ENCODE measurements at places on chromosomes 1 and 21. TPM values are rescaled to one million over a fixed set of nuclear protein-coding genes. Genes with fewer than 3 reads are reported as not detected.

UBASH3A gene
- total RNA-seq: 0.67 TPM

C1QB gene
- total RNA-seq: 150 TPM

PAPPA2 gene
- total RNA-seq: 1.5 TPM

TENT5C gene
- 30.7 TPM for total RNA-seq

RIPPLY3 gene
- total RNA-seq: 0.11 TPM

ACTA1 gene
- total RNA-seq: not detected

RAB42 gene
- 3.0 TPM for total RNA-seq

TEX50 gene
- total RNA-seq: not detected

COL11A1 gene
- total RNA-seq: 0.34 TPM

DNA sequence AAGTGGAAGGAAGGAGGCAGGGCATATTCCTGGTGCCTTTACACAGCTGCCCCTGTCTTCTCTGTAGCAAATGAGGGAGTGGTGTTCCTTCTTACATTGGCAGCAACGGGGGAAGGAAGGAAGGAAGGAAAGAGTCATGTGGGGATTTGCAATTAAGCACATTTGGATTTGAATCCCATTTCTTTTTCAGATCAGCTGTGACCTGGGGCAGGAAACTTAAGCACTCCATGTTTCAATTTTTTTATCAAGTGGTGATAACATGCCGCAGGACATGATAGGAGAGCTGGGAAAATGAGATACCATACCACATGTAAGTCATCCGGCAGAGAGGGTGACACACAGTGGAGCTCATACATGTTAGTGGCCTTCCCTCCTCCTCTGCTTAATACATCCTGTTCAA lies 186.8 kb downstream of the APP start:
- no peak for DNase-seq

GRCh38 chr1:97877307-97877706 lies 43.5 kb downstream of the DPYD start:
- DNase-seq: no peak

DNA sequence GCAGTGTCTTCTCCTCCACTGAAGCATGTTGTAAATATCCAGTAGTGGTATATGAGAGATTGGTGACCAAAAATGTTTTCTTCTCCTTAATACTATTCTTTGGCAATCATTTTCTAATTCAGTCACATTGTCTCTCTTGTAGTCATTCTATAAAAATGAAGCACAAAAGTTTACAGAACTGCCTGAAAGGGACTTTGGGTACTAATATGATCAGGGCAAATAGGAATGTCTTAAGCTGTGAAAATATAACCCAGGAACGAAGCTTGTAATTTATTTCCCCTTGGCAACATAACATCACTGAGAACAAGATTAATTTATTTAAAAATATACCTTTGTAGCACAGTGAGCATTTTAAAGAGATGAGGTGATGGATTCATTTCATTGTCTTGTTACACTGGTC lies 4.9 kb downstream of the B3GALT2 start:
- DNase-seq: no peak

- no peak for DNase-seq
Measured at GRCh38 chr1:165844114-165844798, 16.8 kb downstream of the UCK2 start.

DNA sequence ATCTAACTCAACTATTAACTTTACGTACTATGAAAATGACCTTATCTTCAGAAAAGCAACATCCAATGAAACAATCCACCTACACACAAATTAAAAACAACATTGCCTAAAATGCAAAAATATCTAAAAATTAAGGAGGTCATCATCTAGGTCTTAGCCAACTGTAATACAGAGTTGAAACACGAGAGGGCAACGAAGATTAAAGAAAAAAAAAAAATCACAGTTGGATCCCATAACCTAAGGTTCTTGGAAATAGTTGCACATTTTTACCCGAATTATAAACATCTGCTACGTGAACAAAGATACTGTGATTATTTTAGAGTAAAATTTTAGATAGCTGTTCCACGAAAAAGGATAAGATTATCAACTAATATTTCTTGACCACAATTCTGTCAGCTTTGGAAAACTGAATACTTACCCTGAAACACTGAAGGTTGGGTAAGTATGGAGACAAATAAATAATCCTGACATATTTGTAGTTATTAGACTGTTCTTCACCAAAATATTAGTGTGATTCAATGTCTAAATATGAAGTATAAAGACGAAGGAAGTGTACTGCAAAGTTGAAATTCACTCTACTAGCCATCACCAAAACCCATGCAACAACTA lies 88.0 kb upstream of the AK4 start:
- no peak for DNase-seq

GRCh38 chr1:184051138-184051484 lies 419 bp upstream of the TSEN15 start:
- DNase-seq: no peak

- peak; percentile 51 for DNase-seq
Measured at GRCh38 chr1:19811206-19811851, 3.8 kb downstream of the RNF186 start.

DNA sequence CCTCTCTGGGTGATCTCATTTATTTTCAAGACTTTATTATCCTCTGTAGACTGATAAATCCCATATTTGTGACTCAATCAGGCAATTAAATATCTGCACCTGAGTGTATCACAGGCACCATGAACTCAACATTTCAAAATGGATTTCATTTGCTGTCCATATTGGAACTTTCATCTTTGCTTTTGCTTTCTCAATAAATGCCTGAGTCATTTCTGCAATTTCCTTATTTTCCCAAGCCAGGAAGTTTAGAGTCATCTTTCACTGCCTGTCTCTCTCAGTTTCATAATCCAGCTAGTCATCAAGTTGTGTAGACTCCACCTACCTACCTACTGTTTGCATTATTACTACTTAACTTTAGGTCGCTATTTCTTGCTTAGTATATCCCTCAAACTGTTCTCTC lies 540.9 kb downstream of the LMO4 start:
- no peak for DNase-seq

GRCh38 chr1:176205332-176205914 lies 1.7 kb downstream of the COP1 start:
- DNase-seq: no peak

- DNase-seq: no peak
Measured at GRCh38 chr1:160685266-160685665, 26.4 kb downstream of the CD48 start.

- no peak for DNase-seq
Measured at GRCh38 chr1:223276029-223276428, 87.9 kb downstream of the SUSD4 start.

GRCh38 chr1:116910379-116911187 lies 867 bp downstream of the PTGFRN start:
- peak; percentile 71 for DNase-seq

GRCh38 chr1:219549215-219549614 lies 63.7 kb downstream of the ZC3H11B start:
- DNase-seq: no peak

DNA sequence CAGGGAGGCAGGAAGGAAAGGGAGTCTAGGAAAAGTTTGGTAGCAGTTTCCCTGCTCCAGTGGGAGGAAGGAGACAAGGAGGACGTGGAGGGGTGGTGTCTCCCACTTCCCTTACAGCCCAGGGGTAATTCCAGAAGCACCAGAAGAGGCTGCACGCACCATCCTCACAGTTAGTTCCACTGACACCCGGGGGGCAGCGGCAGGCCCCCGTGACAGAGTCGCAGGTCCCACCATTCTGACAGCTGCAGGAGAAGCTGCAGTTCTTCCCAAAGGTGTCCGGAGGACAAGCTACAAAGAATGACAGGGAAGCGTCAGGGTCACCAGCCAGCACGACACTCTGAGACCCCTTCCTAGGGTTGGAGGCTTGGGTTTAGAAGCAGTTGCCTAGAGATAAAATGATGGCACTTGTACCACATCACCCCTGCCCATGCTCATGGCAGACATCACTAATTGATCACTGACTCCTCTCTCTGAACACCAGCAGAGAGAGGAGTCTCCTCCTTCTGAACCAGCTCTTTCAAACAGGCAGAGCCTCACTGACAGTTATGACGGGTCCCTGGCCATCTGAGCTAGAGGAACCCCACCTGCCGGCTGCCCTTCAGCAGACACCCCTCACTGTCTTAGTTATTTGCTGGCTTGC lies 53.3 kb downstream of the ARHGEF16 start:
- DNase-seq: no peak

DNA sequence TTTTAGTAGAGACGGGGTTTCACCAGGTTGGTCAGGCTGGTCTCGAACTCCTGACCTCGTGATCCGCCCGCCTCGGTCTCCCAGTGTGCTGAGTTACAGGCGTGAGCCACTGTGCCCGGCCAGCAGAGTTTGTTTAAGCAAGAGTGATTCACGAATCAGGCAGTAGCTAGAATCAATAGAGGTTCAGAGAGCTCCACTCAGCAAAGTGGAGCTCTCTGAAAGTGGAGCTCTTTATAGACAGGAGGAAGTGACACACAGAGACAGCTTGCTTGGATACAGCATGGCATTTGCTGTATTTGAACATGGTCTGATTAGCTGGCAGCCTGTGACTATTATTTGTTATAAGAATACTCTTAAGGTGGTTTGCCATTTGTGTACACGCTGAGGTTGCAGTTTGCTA lies 27.1 kb upstream of the CD34 start:
- DNase-seq: no peak

DNA sequence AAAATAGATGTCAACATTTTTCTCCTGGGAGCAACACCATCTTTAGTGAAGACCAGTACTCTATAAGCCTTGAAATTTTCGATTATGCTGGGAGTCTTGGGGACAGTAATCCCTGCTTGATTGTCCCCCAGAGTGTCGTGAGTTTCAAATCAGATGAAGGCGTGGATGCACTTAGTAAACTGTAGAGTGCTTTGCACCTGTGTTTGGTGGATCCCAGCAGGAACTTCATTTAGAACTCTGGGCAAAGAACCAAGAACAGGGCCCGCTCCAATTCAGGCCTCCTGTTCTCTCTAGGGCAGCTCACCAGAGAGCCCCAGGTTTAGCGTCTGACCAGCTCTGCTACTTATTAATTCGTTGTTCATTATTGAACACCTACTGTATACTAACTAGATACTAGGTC lies 1.5 kb downstream of the GPX7 start:
- DNase-seq: no peak

- no peak for DNase-seq
Measured at GRCh38 chr1:83692524-83693381, 306.2 kb downstream of the TTLL7 start.

- DNase-seq: no peak
Measured at GRCh38 chr1:101483982-101484688, 247.3 kb downstream of the S1PR1 start.

DNA sequence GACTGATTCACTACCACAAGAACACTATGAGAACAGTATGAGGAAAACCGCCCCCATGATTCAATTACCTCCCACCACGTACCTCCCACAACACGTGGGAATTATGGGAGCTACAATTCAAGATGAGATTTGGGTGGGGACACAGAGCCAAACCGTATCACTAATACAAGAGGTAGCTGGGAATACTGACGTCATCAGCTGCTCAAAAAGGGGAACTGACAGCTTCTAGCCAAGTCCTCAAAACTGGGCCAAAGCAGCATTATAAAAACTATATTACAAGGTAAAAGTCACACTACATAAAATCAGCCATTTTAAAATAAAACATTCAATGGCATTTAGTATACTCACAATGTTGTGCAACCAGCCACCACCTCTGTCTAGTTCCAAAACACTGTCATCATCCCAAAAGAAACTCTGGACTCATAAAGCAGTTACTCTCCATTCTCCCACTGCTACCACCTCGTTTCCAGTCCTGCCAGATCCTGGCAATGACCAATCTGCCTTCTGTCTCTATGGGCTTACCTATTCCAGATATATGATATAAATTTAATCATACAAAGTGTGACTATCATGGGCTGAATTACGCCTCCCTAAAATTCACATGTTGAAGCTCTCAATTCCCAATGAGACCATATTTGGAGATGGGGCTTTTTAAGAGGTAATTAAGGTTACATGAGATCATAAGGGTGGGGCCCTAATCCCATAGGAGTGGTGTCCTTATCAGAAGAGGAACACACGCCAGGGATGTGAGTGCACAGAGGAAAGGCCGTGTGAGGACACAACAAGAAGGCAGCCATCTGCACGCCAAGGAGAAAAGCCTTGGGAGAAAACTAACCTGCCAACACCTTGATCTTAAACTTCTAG lies 192.1 kb downstream of the SETD4 start:
- no peak for DNase-seq

DNA sequence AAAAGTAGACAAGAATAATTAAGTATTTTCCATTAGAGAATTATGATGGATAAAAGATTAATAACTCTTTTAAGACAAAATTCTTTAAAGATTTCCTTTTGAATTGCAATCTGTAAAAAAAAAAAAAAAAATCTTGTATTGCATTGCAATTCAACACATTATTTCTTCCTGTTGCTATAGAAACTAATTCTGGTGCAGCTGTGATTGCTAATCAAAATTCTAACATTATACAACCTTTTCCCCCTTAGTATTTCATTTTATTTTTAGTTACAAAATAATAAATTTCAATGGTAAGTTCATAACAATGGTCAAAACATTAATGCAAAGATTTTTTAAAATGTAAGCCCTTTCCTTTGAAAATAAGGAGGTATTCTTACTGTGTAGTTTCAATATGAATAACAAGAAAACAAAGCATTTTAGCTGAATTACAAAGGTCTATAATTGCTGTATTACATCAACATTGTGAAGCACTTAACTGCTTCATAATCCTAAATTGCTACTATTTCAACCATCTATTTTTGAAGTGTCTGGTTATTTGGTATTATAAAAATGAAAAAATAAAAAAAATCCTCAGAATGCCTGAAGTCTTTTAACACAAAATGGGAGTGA lies 135.0 kb downstream of the SYT14 start:
- DNase-seq: no peak

- peak; percentile 59 for DNase-seq
Measured at GRCh38 chr1:221740993-221741702, 741 bp downstream of the DUSP10 start.

All from left colon (tissue), 2 donors.